Muscle of leg (tissue), 16 donors: ENCODE measurements at places on chromosomes 3 and 15. TPM values are rescaled to one million over a fixed set of nuclear protein-coding genes. Genes with fewer than 3 reads are reported as not detected.

Gene GATA2
- 4.5 TPM for polyA plus RNA-seq

Gene KLHL6
- polyA plus RNA-seq: 1.9 TPM

Gene MYZAP
- 4.0 TPM for polyA plus RNA-seq

Gene LMCD1
- 177 TPM for polyA plus RNA-seq

- no peak for DNase-seq
Measured at GRCh38 chr3:14288833-14289451, 110.3 kb downstream of the LSM3 start.

DNA sequence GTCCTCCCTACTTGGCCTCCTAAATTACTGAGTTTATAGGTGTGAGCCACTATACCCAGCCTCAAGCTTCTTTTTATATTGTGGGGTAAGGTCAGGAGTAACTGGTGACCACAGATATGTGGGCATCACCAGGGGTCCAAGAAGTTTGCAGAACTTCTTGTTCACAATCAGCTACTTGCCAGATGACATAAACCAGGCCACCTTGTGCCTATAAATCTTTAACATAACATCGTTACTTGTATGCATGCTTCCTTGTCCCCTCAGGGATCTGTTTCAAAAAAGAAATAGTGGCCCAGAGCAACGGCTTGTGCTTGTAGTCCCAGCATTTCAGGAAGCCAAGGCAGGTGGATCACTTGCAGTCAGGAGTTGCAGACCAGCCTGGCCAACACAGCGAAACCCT, 115.1 kb upstream of the FAM174B start:
- DNase-seq: no peak

- no peak for DNase-seq
Measured at GRCh38 chr3:63064209-63064755, 189.1 kb upstream of the CADPS start.

DNA sequence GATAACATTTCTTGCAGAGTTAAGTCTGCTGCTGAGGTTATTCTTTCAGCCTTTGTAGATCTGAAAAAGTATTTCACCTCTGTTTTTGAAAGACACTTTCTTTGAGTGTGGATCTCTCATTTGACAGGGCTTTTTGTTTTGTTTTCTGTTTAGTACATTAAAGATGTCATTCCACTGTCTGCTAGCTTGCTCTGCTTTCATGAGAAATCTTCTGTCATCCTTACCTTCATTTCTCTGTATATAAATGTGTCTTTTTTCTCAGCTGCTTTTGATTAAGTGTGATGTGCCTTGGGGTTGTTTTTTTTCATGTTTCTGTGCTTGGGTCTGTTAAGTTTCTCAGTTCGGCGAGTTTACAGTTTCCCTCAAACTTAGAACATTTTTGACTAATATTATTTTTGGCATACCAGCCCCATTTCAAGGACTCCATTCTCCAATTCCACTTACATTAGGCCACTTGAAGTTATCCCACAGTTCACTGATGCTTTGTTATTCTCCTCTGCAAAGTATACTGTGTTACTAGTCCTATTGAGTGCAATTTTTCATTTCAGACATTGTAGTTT, 43.9 kb upstream of the CA12 start:
- DNase-seq: no peak
